Activated naive CD4-positive, alpha-beta T cell treated with anti-CD3 and anti-CD28 coated beads for 36 hours (primary cell): ENCODE measurements at places on chromosomes 5 and 9. TPM values are rescaled to one million over a fixed set of nuclear protein-coding genes. Genes with fewer than 3 reads are reported as not detected.

Gene C5orf58
- total RNA-seq, result not detected

- no peak for DNase-seq
These were observed 18.2 kb upstream of the FNIP1 start for GRCh38 chr5:131814990-131815389.

- DNase-seq, result no peak
These were observed 18.4 kb upstream of the DDX41 start for GRCh38 chr5:177535125-177535524.

- no peak for DNase-seq
These were observed 114.4 kb downstream of the ANKRD18B start for GRCh38 chr9:33638391-33638915.

Gene DOCK2
- 192 TPM for total RNA-seq

DNA sequence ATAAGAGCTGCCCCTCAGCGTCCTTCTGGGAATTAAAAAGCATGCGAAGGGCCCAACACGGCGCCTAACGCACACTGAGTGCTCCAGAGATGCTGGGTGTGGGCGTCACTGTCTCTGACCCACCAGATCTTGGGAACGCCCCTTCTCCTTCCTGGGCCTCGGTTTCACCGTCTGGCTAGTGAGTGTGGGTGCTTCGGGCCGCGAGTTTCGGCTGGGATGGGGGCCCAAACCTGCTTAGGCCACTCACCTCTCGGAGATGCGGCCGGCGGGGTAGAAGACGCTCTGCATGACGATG, 3.7 kb downstream of the PIP5KL1 start:
- DNase-seq, result no peak

GRCh38 chr5:138653502-138653901, 78.3 kb upstream of the HSPA9 start:
- peak; percentile 26 for DNase-seq

DNA sequence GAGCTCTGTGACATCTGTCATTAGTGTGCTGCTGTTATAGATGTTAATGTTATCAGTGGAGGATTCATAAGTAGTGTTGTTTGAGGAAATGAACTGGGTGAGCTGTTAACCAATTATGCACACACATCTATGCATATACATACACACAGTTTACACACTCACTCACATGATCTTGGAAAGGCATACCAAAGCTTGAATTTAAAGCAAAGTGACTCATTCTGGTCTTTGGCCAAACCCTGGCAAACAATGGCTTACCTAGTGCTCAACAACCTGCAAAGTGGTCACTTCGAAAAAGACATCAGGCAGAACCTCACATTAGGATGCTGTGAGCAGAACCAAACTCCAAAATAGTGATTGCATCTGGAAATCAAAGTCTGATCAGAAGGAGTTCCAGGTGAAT, 1037.3 kb upstream of the CDH6 start:
- no peak for DNase-seq

DNA sequence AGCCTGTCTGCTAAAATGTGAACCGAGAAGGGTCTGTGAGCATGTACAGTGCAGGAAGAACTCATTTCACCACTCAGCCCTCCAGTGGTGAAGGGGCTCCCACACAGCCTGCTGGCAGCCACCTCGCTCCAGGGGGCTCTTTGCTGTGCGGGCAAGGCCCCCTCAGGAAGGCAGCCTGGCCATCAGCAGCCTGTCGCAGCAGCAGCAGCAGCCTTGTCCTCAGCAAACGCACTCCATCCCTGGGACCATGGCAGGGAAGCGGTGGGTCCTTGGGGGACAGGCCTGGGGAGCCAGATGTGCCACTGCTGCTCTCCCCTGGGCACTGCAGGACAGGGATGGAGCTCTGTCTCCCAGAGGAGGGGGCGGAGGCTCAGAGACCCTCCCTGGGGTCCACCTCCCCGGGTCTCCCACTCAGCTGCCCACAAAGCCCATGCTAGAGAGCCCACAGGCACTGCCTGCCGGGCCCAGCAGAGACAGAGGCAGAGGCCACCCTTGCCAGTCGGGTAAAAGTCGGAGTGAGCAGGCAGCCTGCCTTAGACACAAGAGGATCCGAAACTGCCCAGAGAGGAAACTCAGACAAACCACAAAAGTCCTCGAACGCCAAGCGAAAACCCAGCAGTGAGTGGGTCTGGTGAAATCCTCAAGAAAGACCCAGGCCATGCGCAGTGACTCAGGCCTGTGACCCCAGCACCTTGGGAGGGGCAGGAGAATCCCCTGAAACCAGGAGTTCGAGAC, 8.0 kb downstream of the BRD3 start:
- peak; percentile 8 for DNase-seq

- DNase-seq, result no peak
These were observed 36.4 kb upstream of the ADAMTSL1 start for GRCh38 chr9:18437315-18438201.

DNA sequence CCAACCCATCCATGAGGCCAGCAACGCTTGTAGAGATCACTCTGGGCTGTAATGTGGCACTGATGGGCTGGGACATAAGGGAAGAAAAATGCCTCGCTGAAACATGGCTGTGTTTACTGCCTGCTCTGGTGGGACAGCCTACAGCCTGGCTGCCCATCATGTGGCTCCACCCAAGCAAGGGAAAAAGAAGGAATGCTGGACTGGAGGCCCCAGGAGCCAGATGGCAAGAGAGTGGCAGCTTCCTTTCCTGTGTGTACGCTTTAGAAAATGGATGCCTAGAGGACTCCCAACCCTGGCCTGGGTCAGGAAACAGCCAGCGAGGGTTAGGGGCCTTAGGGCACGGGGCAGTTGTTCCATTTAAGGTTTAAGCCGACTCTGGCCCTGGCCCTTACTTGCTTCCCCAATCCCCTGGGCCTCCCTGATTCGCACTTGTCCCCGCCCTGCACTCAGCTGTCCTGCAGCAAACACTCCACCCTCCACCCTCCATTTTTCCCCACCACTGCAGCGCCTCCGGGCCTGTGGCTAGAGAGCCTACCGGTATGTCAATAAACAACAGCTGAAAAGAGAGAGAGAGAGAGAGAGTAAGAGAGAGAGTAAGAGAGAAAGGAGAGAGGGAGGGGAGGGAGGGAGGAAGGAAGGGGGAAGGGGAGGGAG, 819.4 kb downstream of the SEMA5A start:
- no peak for DNase-seq

GRCh38 chr9:112076814-112077213, 98.3 kb downstream of the SUSD1 start:
- no peak for DNase-seq

DNA sequence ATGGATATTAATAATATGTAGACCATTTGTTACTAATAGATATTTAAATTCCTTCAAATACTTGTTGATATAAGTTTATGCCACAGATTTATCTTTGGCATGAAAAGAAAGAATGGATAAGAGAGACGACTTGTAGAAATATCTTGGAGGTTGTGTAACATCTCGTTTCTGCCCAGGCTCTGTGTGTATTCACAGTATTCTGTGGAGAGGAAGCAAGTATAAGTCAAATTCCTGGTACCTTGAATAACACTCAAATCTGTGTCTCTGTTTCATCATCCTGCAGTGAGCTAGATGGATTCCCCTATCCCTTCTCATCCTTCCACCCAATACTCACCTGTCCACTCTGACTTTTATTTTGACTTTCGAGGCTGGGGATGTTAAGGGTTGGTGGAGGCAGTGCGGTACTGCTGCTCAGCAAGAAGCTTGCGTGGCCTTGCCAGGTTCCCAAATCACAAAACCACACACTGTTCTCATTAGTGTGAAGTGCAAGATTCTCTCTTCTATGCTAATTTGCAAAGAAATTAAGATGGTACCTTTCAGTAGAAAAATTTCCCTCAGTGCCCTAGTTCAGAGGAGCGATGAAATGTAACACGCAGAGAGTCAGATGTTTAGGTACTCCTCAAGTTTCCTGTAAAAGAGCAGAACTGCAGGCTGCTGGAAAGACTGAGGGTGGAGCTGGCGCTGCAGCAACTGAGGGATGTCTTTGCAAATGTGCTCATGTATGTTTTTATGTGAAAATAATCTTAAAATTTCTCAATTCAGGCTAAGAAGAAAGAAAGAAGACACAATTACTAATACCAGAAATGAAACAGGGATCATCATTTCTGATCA, 42.6 kb upstream of the ANKRD18A start:
- no peak for DNase-seq

GRCh38 chr5:102807878-102808502, 52.9 kb downstream of the PAM start:
- DNase-seq, result no peak

DNA sequence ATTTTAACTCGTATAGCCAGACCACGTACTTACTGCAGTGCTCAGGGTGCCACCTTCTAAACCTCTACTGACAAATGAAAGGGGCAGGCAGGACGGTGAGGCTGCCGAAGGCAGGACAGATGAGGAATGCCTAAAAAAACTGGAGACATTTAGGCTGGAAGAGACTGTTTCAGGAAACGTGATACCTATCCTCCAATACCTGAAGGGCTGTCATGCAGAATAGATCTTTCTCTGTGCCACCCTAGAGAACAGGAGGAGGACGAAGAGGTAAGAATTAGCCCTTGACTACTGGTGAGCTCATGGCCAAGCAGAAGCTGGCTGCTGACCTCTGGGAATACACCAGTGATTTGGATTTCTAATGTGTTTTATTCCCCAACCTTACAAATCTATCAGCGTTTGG, 139.4 kb downstream of the EFNA5 start:
- no peak for DNase-seq
